ENCODE measurements at places on chromosomes 11 and 22.

DNA sequence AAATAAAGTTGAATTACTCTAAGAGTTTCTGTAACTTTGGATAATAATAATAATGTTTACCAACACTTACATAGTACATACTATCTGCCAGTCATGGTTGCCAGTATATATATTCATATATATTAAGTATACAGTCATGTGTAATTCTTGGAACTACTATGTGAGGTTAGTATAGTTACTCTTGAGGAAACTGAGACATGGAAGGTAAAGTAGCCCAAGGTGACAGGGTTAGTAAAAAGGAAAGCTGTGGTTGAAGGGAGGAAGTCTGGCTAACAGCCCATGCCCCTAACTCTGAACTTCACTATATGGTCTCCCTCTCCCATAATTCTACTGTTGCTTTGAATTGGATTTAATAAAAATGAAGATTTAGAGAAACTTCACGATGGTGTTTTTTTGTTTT, 24.9 kb downstream of the FDX1 start:
- DNase-seq: no peak

DNA sequence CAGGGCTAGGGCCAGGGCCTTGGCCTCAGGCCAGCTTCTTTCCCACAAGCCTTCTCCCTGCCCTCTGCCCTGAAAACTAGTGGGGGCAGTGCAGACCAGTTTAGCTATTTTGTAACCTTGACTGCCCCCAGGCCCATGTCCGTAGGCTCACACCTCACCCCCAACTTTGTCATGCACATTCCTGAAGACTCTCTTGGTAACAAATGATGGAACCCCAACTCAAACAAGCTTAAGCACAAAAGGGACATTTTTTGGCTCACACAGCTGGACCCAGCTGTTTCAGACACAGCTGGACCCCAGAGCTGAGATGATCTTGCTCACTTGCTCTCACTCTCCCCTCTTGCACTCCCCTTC, 46.6 kb downstream of the KCNQ1OT1 start:
- DNase-seq: no peak

- no peak for DNase-seq
These were observed 4.8 kb downstream of the GRAMD1B start for GRCh38 chr11:123434911-123435310.

GRCh38 chr22:23386822-23387580, 193.1 kb downstream of the IGLL1 start:
- no peak for DNase-seq

- no peak for DNase-seq
These were observed 30.4 kb downstream of the CBL start for GRCh38 chr11:119236490-119236889.

GRCh38 chr22:24474649-24475255, 20.4 kb upstream of the UPB1 start:
- DNase-seq: no peak

DNA sequence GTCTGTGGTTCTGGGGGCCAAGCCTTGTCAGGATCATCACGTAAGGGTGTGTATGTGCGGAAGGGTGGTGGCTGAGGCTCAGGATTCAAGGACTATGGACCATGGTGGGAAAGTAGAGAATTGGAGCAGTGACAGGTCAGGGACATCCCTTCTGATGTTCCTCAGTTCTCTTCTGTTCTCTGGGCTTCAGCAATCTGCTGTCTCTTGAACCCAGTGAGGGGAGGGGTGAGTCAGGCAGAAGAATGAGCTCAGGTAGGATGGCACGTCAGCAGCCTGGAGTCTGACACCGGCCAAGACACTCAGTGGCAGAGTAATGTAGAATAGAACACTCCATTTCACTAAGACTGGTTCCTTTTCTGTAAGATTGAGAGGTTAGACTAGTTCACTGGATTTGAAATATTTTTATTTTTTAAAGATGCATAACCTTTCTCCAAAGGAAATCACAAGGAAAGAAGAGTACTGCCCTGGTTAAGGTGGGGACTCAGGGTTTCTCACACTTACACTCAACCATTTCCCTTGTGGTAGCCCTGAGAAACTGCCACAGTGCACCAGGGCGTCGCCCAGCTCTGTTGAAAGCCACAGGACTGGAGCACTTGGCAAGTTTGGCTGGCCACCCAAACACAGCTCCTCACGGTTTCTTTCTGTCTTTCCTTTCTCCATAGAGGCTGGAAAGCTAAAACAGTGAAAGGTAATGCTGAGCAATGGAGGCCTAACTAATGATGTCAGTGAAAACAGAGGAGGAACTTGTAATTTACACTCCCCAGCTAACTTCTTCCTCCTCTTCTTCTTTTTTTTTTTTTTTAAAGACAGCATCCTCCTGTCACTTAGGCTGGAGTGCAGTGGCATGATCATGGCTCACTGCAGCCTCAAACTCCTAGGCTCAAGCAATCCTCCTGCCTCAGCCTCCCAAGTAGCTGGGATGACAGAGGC, 23.1 kb upstream of the MICAL2 start:
- no peak for DNase-seq

DNA sequence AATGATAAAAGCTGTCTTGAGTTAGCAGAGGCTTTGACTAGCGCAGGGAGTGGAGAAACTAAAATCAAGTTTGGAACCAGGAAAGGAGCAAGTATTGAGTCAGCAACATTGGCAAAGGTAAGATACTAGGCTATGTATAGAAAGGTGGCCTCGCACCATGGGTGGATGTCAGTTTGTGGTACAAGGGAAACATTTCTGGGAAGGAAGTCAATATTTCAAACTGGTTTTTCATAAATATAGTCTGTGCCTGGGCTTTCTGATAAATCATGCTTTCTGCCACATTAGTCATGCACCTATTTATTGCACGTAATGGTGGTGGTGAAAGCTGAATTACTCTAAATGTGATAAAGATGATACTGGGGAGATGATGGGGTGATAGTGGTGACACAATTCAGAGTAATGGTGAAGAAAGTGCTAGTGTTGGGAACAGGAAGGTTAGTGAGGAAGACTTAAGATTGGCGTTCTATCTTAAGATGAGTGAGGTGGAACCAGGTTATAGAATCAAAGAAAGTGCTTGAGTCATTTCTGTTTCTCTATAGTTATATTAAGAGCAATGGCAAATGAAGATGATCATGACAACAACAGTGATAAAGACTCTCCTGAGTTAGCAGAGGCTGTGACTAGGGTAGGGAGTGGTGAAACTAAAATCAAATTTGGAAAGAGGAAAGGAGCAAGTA, 729.0 kb downstream of the FAM181B start:
- no peak for DNase-seq

DNA sequence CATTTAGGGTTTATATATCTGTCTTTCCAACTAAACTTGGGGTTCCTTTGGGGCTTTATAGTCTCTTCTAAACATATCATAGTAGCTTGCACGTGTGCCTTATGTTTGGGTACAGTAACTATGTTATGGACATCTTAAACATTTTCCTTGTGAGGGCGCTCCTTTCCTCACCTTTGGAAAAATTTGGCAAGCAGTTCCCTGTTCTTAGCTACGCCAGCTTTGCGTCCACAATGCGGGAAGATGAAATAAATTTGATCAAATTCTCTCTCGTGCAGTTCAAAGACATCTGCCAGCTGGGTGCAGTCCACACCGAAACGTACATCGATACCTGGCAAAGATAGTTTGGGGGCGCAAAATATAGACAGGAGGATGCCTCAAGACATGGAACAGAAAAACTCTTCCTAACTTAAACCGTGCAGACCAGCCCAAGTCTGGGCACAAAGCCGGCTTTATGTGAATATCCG, 548 bp downstream of the FDXACB1 start:
- DNase-seq: no peak

DNA sequence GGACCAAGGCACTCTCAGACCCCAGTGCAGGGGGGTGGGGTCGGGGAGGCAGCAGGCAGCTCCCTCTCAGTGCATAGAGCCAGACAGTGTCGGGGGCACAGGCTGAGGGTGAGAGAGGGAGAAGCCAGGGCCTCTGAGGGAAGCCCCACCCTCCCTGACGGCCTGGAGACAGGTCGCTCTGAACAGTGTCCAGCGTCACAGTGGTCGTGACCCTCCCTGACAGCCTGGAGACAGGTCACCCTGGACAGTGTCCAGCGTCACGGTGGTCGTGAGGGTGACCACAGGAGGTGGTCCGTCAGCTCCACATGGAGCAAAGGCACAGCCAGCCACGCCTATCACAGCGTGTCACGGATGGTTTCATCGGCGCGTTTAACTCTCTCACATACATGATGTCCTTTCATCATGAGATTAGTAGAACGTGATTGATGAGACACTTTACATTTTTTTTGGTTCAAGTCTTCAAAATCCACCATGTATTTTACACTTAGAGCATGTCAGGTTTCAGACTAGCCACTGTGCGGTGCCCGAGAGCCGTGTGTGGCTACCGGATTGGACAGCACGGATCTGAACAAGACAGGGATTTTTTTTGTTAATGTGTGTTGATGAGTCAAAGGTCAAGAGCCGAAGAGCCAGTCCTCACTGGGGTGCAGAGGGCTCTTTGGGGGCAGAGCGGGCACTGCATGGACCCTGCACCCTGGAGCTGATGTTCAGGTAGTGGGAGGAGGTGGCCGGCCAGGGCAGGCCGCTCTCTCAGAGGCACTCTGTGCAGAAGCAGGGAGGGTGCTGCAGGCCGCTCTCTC, 23.9 kb upstream of the PANX2 start:
- peak; percentile 51 for DNase-seq

GRCh38 chr11:68545347-68545746, 84.8 kb downstream of the PPP6R3 start:
- no peak for DNase-seq

GRCh38 chr22:42229455-42230149, 40.9 kb downstream of the TCF20 start:
- no peak for DNase-seq

- no peak for DNase-seq
These were observed 53.3 kb downstream of the CERK start for GRCh38 chr22:46684706-46685105.

- no peak for DNase-seq
These were observed 21.9 kb downstream of the ATG16L2 start for GRCh38 chr11:72836111-72836510.

- no peak for DNase-seq
These were observed 600.1 kb upstream of the KIRREL3 start for GRCh38 chr11:127600674-127601073.

GRCh38 chr11:61787928-61788491, 4.4 kb downstream of the TMEM258 start:
- DNase-seq: no peak

DNA sequence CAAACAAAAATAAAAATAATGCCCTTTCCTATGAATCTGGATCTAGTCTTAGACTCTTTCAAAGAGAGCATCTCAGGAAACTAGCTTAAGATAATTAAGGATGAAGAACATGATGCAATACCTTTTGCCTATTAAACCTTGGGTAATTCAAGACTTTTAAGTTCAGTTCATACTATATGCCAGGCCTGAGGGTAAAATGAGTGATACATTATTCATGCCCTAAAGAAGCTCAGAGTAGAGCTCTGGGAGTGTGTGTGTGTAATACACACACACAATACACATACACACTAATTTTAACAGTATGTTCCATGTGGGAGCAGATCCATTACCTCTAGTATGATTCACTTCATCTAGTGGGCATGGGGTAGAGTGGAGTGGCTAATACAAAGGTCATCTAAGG, 651.4 kb upstream of the CHORDC1 start:
- no peak for DNase-seq

DNA sequence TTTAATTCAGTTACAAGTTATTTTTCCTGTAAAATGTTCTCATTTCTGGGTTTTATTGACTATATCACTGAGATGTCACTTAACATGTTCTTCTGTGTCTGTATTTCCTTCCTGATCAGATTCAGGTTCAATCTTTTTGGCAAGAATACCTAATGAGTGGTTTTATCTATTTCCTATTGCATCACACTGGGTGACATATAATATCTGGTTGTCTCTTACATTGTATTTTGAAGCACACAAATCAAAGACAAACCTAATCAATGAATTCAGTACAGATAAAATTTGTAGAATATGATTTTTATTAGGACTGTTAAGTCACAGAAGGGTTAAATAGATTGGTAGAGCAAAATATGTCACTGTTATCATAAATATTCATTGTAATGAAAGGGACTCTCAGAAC, 60.4 kb downstream of the BCL2L13 start:
- no peak for DNase-seq

DNA sequence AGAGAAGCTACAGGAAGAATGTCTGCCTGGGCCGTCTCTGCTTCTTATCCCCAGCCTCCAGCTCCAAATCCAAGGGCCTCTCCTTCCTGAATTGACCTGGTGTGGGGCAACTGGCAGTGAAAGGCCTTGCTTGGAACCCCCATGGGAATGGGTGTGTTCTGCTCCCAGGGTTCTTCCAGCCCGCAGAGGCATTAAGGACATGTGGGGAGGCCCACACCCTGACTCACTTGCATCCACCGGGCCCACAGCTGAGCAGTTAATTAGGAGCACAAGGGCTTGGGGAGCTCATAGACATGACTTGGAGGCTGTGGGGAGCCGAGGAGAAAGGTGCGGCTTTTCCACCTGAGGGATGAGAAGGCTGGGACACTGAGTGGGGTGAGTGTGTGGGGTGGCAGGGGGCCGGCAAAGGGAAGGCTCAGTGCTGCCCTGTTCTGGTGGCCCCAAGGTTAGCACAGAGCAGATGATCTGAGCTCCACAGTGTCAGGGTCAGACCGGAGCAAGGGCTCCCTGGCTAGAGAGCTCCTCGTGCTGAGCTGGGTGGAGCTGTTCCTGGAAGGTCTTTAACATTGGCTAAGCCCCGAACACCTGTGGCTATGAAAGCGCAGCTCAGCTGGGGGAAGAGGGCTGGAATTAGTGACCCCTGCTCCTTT, 64.5 kb upstream of the NECTIN1 start:
- no peak for DNase-seq

GRCh38 chr11:126115127-126115495, 52.4 kb upstream of the CDON start:
- no peak for DNase-seq

DNA sequence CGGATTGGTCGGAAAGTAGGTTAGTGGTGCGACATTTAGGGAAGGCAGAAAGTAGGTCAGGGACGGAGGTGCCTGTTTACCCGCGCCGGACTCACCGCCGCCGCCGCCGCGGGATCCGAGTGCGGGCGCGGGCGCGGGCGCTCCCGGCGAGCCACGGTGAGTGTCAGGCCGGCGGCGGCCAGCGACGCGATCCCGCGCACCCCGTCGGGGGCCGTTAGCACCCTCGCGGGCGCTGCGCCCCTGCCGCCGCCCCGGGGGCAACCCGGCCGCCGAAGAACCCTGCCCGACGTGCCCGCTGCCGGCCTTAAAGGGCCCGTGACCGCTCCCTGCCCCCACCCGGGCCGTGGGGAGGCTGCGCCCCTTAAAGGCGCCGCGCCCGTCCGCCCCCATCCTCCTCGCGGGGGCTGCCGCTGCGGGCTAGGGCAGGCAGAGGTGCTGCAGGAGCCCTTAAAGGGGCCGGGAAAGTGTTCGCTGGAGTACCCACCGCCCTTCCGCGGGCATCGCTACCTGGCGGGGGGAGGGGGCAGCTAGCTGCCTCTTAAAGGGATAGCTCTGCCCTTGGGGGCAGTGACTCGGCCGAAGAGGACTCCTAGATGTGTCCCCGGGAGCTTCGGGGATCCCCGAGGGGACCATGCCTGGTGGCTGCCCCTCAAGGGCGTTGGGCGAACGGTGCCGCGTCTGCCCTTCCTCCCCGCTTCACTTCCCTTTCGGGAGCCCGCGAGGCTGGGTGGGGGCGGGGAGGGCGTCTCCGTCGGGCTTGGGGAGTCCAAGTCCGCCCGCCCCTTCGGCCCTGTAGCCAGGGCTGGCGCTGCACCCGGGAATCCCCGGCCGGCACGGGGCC, at the start of gene BMAL1:
TSS of gene BMAL1 (plus strand) at position 23 of the 841 bp plus-strand sequence. CDS start 76,519 bp downstream, outside the sequence.
- no peak for DNase-seq

GRCh38 chr11:95108159-95108611, 18.5 kb downstream of the ENDOD1 start:
- no peak for DNase-seq

Data from left kidney (tissue), 8 donors.